T-helper 17 cell (primary cell): ENCODE measurements at places on chromosomes 5 and 9. TPM values are rescaled to one million over a fixed set of nuclear protein-coding genes. Genes with fewer than 3 reads are reported as not detected.

DNA sequence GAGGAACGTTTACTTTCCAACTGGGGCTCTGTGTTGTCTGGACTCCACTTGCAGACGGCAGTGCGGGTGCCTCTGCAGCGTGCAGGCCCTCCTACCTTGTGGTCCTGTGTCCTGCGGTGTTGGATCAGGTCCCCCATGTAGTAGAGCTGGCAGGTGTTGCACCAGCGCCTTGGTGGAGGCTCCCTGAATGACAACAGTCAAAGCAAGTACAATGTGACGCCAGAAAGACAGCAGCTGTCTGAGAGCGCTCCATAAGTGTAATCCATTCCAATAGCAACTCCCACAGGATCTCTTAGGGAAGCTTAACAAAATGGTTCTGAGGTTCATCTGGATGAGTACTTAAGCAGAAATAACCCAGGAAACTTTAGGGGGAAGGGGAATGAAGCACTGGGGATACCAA lies 9.9 kb downstream of the BBLN start:
- H3K4me1 ChIP-seq: peaks cover 7% of the 10 kb centered on the region
- no peak overlapping the region for H3K4me3 ChIP-seq
- no peak overlapping the region for H3K27ac ChIP-seq

- peaks cover 25% of the 10 kb centered on the region for H3K4me1 ChIP-seq
- no peak for DNase-seq
- peak overlapping the region; percentile 28 for H3K4me3 ChIP-seq
- H3K27ac ChIP-seq: peak overlapping the region; percentile 34
- no peaks in the 10 kb centered on the region for H3K36me3 ChIP-seq
- H3K27me3 ChIP-seq: peaks cover 10% of the 10 kb centered on the region
These were observed 80.8 kb downstream of the NTRK2 start for GRCh38 chr9:84750152-84750865.

INSL6 gene
- total RNA-seq: not detected

SLC25A48 gene
- total RNA-seq: not detected

DNA sequence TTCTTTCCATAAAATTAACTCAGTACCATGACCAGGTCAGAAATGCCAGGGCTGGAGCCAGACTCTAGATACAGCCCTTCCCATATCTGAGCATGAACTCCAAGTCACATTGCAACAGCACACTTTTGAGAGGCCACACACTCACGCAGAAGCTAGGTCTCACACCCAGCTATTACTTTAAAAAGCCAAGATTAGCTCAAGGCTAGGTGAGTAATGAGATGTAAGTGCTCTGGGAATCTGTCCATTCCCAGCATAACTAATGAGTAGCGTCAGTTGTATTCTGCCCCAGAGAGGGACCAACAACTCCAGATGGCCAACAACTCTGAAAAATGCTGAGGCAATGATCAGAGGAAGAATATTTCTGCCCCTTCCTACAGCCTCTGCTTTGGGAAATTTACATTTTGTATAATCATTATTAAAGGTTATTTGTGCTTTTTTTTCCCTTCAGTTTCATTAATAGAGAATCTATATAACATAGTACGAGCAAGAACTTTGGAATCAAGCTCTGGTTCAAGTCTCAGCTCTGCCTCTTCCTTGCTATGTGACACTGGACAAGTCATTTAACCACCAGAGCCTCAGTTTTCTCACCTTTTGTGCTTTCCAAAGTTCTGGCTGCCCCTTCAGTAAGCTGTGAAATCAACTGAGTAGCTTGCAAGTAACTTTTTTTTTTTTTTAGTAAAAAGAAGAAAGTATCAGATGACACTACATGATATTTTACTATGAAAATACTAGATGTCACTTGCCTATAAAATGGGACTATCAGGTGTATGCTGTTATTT lies 118.3 kb downstream of the NR6A1 start:
- H3K4me1 ChIP-seq: no peaks in the 10 kb centered on the region
- no peak overlapping the region for H3K27ac ChIP-seq
- H3K27me3 ChIP-seq: peaks cover 5% of the 10 kb centered on the region
- no peak overlapping the region for H3K4me3 ChIP-seq
- no peaks in the 10 kb centered on the region for H3K36me3 ChIP-seq

DNA sequence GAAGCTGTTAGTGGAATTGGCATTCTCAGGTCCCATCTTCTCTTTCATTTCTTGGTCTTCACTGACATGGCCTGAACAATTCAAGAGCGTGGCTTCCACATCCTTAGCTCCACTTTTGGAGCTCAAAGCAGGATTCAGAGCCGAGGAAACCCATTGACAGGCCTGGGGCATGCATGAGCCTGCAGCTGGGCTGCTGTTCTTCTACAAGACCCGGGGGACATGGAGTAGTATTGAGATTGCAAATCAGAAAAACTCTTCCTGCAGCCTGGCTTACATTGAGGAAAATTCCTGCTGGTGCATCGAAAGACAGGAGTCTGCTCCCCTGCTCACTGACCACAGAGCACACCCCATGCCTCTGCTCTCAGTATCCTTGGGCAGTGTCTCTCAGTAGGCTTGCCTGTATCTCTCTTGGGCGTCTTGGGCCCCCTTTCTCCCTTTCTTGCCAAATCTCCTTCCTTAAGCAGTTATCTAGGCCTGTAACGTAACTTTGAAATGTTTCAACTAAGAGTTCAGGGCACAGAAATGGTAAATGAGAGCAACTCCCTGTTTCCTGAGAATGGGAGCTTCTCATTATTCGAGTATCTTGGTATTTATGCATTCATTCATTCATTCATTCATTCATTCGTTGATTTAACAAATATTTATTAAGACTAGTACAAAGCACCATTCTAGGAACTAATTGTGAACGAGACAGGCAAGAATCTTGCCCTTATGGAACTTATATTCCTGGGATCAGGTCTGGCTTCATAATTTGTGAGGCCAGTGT lies 603.6 kb upstream of the CLINT1 start:
- no peak for DNase-seq
- H3K4me1 ChIP-seq: no peaks in the 10 kb centered on the region
- H3K36me3 ChIP-seq: peaks cover 2% of the 10 kb centered on the region
- H3K27ac ChIP-seq: no peak overlapping the region
- H3K4me3 ChIP-seq: no peak overlapping the region

- H3K27me3 ChIP-seq: peaks cover 15% of the 10 kb centered on the region
- peaks cover 1% of the 10 kb centered on the region for H3K36me3 ChIP-seq
- peak overlapping the region; percentile 89 for H3K4me3 ChIP-seq
These were observed 1.3 kb downstream of the SMAD5 start for GRCh38 chr5:136133922-136134379.

GFRA3 gene
- not detected for total RNA-seq

OTP gene
- total RNA-seq: not detected

ZNF658 gene
- 1.4 TPM for total RNA-seq

GRCh38 chr5:142821733-142822487 lies 51.7 kb downstream of the ARHGAP26 start:
- H3K4me3 ChIP-seq: no peak overlapping the region
- peaks cover under 1% of the 10 kb centered on the region for H3K36me3 ChIP-seq
- no peaks in the 10 kb centered on the region for H3K27me3 ChIP-seq
- DNase-seq: no peak
- H3K27ac ChIP-seq: no peak overlapping the region

- no peak overlapping the region for H3K27ac ChIP-seq
- H3K36me3 ChIP-seq: no peaks in the 10 kb centered on the region
- H3K4me1 ChIP-seq: peaks cover 2% of the 10 kb centered on the region
- no peak overlapping the region for H3K4me3 ChIP-seq
These were observed 18.7 kb upstream of the NEURL1B start for GRCh38 chr5:172622091-172623046.

- no peaks in the 10 kb centered on the region for H3K4me1 ChIP-seq
- DNase-seq: no peak
- no peaks in the 10 kb centered on the region for H3K27me3 ChIP-seq
- H3K4me3 ChIP-seq: no peak overlapping the region
- no peak overlapping the region for H3K27ac ChIP-seq
These were observed 492.5 kb downstream of the ACTL7B start for GRCh38 chr9:108363311-108363710.

ADRA1B gene
- not detected for total RNA-seq

- peaks cover 13% of the 10 kb centered on the region for H3K4me1 ChIP-seq
- no peak overlapping the region for H3K4me3 ChIP-seq
- H3K36me3 ChIP-seq: no peaks in the 10 kb centered on the region
- no peak for DNase-seq
These were observed 19.0 kb downstream of the GPR107 start for GRCh38 chr9:130072515-130073235.

DNA sequence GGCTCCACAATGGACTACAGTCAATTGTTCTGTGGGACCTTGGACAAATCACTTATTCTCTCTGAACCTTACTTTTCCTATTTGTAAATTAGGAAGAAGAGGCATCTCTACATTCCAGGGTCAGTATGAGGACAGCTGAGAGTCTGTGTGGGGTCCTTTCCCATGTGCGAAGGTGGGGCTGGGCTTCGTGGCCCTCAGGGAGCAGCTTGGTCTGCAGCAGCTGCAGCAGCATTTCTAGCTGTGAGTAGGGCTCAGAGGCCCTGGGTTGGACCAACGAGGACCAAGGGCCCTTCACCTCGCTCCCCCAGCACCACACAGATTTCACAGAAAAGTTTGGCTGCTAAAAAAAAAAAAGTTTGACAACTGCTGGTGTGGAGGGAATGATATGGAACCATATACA lies 9.4 kb upstream of the DDX41 start:
- H3K4me1 ChIP-seq: peaks cover 13% of the 10 kb centered on the region
- H3K27ac ChIP-seq: no peak overlapping the region
- DNase-seq: no peak
- no peak overlapping the region for H3K4me3 ChIP-seq
- H3K27me3 ChIP-seq: no peaks in the 10 kb centered on the region

DNAJA1 gene
- total RNA-seq: 216 TPM

S100Z gene
- 1.5 TPM for total RNA-seq

DNA sequence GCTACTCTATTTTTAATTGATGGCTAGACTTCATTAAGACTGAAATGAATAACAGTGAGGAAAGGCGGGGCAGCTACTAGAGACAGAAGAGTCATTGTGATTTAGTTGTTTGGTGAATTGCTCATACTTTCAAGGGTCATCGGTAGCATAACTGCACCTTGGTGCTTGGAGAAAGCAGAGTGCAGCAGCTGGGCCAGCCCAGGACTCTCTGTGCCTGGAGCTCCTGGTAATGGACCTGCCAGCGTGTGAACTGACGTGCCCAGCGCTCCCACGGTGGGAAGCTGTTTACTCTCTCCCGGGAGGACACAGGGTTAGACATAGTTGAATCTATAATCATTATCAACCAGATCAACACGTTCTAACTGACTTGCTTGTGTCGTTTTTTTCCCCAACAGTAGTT lies 42.9 kb downstream of the LURAP1L start:
- no peak for DNase-seq
- H3K4me3 ChIP-seq: no peak overlapping the region
- H3K4me1 ChIP-seq: no peaks in the 10 kb centered on the region
- no peak overlapping the region for H3K27ac ChIP-seq
- no peaks in the 10 kb centered on the region for H3K27me3 ChIP-seq

FAM151B gene
- total RNA-seq: not detected

FAM81B gene
- not detected for total RNA-seq

GRCh38 chr9:13823026-13823425 lies 490.9 kb downstream of the NFIB start:
- no peaks in the 10 kb centered on the region for H3K4me1 ChIP-seq
- H3K27ac ChIP-seq: no peak overlapping the region
- no peak for DNase-seq
- no peaks in the 10 kb centered on the region for H3K36me3 ChIP-seq

- no peak overlapping the region for H3K27ac ChIP-seq
- no peak overlapping the region for H3K4me3 ChIP-seq
- H3K36me3 ChIP-seq: peaks cover 5% of the 10 kb centered on the region
These were observed 99.4 kb downstream of the FSTL4 start for GRCh38 chr5:133512896-133513295.

GRCh38 chr5:122114501-122114900 lies 14.8 kb upstream of the ZNF474 start:
- H3K27me3 ChIP-seq: peaks cover 9% of the 10 kb centered on the region
- H3K4me1 ChIP-seq: peaks cover 2% of the 10 kb centered on the region
- H3K36me3 ChIP-seq: no peaks in the 10 kb centered on the region

DNA sequence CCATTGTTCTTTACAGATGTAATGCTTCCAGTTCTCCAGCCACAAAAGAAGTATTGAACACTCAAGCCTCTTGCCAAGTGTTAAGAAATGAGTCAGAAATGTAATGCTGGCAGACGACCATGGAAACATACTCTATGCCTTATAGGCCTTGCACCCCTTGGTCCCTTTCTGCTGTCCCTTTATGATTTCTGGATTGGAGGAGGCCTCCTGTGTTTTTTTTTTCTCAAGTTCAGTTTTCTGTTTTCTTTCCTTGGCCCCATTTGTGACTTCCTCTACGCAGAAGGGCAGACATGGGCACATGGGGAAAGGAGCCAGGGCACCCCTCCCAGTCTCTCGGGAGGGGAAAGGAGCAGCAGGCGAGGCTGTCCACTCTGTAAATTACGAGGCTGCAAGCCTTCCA lies 53.4 kb downstream of the SNX18 start:
- no peak overlapping the region for H3K27ac ChIP-seq
- H3K4me1 ChIP-seq: peaks cover 6% of the 10 kb centered on the region
- H3K27me3 ChIP-seq: no peaks in the 10 kb centered on the region
- no peaks in the 10 kb centered on the region for H3K36me3 ChIP-seq
- DNase-seq: no peak

DNA sequence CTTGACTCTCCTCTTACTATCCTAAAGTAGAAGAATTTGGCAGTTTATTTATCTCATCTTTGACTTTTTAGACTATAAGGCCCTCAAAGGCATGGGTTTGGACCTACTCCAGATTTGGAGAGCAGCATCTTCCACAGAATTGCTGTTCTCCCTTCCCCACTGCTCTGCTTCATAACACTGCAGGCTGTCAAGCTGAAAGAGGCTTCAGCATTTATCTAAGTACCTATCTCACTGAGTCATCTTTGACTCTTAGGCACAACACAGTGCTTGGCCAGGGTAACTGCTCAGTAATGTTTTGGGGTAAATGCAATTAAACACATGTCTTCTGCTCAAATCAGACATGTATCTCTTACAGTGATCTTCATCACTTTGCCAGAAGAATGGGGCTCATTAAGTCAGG lies 60.6 kb downstream of the GRIN3A start:
- H3K4me3 ChIP-seq: no peak overlapping the region
- peaks cover 8% of the 10 kb centered on the region for H3K27me3 ChIP-seq
- H3K36me3 ChIP-seq: no peaks in the 10 kb centered on the region
- H3K4me1 ChIP-seq: no peaks in the 10 kb centered on the region
